ENCODE measurements at places on chromosomes 12 and 14.
A peak's percentile ranks its signal among the peaks of the same experiment; 100 is the strongest.

DNA sequence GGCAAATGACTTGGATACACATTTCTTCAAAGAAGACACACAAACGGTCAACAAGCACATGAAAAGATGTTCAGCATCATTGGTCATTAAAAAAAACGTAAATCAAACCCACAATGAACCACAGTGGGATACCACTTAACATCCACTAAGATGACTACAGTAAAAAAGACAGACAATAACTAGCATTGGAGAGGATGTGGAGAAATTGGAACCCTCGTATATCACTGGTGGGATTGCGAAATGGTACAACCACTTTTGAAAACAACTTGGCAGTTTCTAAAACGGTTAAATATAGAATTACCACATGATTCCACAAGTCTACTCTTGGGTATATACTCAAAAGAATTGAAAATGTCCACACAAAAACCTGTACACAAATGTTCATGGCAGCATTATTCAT is 25.2 kb upstream of the PPFIBP1 start:
- DNase-seq: no peak

- DNase-seq: peak; percentile 59
These were observed 55.8 kb upstream of the VRK1 start for GRCh38 chr14:96741151-96741977.

- no peak for DNase-seq
These were observed 18.5 kb upstream of the AQP2 start for GRCh38 chr12:49932023-49932422.

- no peak for DNase-seq
These were observed 19.5 kb downstream of the SPX start for GRCh38 chr12:21545557-21545956.

- DNase-seq: no peak
These were observed 75.9 kb upstream of the C12orf71 start for GRCh38 chr12:27158297-27158696.

DNA sequence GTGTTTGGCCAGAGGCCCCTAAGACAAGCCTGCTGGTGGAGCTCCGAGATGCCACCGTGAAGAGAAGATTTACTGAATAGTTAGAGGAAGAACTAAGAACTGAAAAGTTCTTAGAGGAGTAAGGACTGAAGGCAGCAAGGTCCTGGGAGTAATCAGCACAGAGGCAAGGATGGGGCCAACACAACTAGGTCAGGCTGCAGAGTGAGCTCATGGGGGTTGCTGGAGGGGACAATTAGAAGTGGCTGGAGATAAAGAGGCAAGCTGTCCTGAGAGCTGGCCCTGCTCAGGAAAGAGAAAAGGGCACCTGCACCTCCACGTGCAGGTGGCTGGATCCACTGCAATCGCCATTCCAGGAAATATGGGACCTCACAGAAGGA is 52.7 kb downstream of the NFKBIA start:
- no peak for DNase-seq

GRCh38 chr14:89386212-89386886 is 30.7 kb downstream of the FOXN3 start:
- DNase-seq: no peak

DNA sequence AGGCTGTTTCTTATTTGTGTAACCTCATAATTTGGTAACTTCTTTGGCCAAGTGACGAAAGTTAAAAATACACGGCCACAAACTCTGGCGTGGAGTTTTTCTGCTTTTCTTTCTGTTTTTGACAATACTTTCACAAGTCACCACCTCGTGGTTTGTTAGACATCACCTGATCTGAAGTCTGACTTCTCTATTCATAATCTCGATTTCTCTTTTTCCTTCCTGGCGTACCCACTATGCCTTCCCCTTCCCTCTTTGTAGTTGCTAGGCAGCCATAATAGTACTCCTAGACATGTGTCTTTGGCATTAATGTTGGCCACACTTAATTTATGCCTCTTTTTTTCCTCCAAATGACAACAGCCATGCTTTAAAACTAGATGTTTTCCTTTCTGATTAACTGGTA is 97.6 kb downstream of the POLR3B start:
- no peak for DNase-seq

DNA sequence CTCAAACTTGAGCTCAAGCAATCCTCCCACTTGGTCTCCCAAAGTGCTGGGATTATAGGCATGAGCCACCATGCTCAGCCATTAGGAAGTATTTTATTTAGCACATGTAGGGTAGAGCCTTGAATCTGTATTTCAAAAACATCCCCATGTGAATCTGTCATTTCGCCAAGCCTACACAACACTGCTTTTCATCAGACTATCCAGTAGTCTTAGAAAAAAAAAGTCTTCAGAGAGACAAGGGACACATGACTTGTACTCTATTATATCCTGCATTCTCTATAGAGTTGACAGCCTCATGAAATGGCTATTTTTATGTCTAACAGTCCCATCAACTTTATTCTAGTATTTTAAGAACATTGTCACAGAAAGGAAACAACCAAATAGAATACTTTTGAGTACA is 35.4 kb downstream of the TM7SF3 start:
- DNase-seq: no peak

GRCh38 chr12:50070314-50071060 is 13.1 kb downstream of the ASIC1 start:
- peak; percentile 40 for DNase-seq

GRCh38 chr14:75264036-75264435 is 14.6 kb upstream of the FOS start:
- no peak for DNase-seq

DNA sequence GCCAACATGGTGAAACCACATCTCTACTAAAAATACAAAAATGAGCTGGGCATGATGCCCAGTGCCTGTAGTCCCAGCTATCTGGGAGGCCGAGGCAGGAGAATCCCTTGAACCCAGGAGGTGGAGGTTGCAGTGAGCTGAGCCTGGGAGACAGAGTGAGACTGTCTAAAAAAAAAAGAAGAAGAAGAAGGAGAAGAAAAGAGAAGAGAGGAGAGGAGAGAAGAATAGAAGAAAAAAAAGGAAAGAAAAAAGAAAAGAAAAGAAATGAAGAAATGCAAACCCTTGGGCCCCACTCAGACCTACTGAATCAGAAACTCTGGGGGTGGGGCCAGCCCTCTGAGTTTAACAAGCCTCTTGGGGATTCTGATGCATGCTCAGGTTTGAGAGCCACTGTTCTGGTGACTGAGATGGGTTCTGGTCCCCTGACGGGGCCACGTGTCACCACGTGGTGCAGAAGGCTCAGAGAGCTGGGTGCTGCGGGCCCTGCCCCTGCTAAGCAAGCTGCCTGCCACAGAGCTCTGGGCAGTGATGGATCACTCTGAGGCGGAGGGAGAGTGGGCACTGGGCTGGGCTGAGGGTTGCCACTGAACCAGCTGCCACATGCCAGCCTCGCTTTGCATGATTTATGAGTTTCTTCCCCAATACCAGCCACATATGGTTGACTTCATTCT is 37.5 kb downstream of the ERH start:
- DNase-seq: no peak

DNA sequence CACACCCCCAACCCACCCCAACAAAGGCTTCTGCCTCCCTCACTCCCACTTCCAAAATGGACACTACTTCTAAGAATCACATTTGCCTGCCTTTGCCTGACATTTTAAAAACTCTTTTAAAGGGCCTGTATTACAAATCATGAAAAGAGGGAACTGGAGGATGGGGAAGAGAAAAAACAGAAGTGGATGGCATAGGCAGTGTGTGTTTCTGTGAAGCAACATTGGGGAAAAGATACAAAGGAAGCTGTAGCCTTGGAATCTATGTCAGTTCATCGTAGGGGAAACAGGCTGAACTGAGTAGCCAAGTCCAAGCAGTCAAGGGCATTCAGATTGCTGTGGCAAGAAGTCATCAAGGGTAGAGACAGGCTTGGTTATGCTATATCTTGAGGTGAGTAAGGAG is 273.9 kb downstream of the BTG1 start:
- DNase-seq: no peak
